ENCODE measurements at places on chromosomes 6 and 20.

DNA sequence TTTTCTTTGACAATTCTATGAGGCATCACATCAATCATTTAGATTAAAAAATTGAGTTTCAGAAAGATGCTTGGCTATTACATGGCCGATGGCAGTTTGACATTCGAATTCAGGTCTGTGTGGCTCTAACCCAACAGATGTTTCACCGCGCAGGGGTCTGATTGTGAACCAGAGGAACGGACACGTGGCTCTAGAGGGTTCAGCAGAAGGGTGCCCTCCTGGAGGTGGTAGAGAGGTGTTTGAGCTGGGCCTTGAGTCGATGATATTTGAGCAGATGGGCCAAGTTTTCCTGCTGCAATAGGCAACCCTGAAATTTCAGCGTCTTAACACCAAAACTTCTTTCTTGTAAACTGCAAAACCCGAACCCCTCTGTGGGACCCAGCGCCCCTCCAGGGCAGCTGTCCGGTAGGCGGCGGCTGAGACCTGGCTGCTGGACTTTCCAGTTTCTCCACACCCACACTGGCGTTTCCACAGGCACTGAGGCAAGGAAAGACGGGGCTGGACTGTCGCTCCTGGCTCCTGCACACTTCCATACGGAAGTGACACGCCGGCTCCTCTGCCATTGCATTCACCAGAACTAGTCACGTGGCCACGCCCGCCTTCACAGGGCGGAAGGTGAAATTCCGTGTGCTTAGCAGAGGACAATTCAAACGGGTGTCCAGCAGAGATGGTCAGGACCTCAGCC, 11.3 kb upstream of the AFDN start:
- no peak for DNase-seq

- no peak for DNase-seq
These were observed 19.3 kb upstream of the SRC start for GRCh38 chr20:37326666-37327065.

DNA sequence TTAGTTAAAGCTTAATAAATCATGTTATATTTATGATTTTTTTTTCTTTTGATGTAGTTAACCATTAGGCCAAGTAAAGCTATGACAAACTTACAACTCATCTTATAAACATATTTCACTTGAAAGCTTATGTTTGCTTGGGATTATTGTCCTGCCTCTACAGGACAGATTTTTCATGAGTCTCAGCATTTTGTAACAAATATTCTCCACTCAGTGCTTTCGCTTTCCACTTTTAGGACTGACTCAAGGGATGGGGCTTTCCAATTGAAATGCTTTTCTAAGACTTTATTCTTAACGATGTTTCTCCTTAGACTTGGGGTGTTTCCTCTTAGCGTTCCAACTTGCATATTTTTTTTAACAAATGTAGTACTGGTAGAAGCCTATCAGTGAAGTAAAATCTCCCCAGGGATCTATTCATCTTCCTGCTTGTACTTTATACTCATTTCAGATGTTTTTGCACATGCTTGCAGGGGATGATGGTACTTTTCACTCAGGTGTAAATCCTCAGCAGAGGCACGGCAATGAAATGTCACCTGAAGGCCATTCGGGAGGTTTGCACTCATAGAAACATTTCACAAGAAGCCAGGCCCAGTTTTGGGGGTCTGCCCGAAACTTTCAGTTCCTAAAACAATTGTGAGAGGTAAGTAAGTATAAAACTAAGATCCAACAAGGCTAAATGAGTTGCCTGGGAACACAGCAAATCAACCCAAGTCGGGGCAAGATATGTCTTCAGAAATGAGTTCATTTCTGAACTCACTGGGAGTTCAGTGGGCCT, 298.1 kb upstream of the FOXQ1 start:
- DNase-seq, result no peak

- DNase-seq, result no peak
These were observed 51.3 kb downstream of the LRFN2 start for GRCh38 chr6:40535819-40536380.

GRCh38 chr20:50012282-50013263, 29.8 kb downstream of the SNAI1 start:
- no peak for DNase-seq

DNA sequence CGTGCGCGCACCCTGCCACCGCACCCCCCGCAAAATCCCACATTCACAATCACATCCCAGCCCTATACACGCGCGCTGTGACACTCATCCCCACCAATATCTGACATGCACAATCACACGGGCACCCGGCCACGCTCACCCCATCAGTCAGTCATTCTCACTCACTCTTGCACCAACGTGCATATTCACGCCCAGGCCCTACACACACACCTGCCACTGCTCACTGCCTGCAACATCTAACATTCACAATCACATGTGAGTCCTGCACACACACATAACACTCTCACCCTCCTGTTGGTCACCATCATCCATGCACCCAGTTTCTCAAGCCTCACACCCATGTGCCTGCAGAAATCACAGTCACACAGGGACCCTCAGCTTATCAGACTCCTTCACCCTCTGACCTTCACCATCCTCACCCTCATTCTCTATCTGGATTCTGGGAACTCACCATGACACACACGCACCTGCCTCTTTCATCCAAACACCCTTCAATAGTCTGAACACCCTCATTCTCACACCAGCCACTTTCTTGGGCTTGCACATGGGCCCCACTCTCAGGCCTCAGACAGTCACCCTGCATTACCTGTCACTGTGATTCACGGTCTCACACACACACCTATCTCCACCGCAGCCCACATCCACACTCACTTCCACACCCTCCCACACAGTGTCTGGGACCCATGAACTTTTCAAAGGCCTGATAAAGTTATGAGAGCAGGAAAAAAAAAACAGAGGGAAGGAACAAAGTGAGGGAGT, 748 bp upstream of the ATP9A start:
- no peak for DNase-seq

- peak; percentile 62 for DNase-seq
These were observed 38.1 kb downstream of the GNAS start for GRCh38 chr20:58890518-58891085.

- no peak for DNase-seq
These were observed 23.5 kb upstream of the NPBWR2 start for GRCh38 chr20:64130876-64131275.

DNA sequence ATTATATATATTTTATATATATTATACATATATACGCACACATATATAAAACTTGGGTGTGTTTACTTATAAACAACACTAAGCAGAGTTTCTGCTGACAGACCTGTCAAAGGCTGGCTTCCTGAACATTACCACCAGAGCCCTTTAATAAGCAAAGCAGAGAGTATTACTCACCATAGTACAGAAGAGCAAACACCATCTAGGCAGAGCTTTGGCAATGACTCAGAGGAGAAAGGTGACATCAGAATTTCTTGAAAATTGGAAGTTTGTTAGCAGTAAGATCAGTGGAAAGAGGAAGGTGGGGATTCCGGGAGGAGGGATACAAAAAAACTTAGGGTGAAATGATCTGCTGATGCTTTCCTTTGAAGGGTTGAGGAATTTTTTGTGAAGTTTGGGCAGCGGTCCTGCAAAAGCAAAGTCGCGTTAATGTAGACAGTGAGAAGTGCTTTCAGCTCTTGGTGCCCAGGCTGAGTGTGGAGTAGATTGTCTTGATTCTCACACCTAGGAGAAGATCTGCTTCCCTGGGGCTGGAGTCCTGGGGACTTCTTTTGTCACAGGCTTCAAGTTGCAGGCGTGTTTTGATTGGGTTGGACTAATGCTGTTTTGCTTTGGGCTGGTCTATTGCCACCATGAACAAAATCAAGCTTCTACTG, 109.6 kb upstream of the BACH2 start:
- DNase-seq, result peak; percentile 71

DNA sequence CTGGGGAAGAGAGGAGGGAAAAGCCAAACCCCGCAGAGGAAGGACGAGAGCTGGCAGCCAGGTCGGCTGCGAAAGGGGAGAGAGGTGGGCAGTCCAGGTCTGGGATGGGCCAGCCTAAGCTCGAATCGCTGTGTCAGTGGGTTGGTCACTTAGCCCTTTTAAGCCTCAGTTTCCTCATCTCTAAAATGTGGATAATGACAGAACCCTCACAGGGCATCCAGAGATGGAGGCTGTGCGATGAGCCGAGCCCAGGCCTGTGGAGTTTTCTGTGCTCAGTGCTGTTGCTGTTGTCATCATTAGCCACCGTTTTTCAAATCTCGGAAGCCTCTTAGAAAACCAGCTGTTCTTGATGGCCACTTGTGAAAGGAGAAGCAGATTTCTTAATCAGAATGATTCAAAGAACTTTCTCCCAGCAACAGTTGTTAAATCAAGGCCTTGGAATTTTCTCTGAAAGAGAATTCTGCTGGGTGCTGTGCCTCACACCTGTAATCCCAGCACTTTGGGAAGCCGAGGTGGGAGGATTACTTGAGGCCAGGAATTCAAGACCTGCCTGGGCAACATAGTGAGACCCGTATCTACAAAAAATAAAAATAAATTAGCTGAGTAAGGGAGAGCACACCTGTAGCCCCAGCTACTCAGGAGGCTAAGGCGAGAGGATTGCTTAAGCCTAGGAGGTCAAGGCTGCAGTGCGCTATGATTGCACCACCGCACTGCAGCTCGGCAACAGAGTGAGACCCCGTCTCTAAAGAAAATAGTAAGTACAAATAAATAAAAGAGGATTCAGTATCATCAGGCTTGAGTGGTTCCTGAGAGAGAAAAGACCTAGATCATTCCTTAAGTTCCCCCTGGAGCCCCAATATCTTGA, 46.3 kb upstream of the ENTPD6 start:
- no peak for DNase-seq

DNA sequence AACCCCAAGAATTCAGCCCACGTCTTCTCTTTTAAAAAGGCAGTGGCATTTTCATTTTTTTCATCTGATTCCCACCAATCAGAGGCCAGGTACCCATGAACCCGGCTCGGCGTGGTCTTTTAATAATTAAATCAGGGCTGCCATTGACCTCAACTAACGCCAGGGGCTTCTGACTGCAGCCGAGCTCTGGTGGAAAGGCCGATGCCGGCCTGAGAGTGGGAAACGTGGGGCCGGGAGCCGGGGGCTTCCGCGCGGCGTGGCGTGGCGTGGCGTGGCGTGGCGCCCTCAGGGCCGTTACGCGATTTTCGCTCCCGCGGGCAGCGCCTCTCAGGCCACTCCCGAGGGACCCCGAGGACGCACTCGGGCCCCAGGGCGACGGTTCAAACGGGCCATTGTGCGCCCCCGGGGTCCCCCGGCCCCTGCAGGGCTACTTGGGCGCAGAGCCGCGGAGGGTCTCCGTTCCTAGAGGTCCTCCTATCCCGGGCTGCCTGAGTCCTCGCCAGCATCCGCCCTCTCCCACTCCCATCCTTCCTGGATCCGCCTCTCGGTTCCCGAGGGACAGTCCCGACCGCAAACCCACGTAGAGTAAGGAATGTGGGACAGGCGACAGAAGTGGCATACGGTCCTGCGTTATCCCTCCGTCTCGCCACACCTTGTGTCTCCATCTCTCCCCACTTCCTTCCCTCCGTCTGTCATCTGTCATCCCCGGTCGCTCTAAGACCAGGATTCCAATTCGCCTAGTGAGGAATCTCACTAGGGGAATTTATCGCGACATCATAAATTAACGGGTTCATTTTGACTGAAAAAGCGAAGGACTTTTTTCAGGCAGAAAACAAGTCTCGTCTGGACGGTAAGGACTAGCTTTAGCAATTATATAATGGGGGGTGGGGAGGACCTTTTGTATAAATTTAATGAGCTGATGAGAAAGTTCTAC, 876 bp upstream of the TBPL1 start:
- peak; percentile 68 for DNase-seq

DNA sequence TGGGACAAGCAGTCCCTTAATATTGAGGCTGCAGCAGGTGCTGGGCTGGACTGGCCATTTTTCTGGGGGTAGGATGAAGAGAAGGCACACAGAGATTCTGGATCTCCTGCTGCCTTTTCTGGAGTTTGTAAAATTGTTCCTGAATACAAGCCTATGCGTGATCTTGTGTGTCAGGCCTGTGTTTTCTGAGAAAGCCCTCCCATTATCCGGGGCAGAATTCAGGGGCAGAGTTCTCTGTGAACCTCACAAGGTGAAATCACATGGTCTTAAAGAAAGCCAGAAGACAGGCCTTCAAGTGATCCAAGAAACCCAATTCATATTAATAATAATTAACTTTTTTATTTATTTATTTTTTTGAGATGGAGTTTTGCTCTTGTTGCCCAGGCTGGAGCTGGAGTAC, 12.5 kb downstream of the CCN5 start:
- no peak for DNase-seq

DNA sequence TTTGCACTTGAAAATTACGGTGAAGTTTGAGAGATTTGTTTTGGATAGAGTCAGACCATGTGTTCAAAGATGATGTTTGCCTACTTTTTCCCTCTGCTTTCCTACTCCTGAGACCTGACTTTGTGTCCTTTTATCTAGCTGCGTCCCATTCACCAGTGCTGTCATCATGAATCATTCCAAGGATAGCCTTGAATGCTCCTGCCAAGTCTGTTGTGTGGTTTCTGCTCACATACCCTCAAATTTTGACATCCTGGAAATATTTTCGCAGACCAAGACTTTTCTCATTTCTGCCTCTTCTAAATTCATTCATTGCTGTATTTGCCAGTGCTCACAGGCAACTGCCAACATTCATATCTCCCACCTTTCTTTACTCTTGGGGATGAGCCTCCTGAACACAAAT, 175.9 kb upstream of the SCGN start:
- no peak for DNase-seq

DNA sequence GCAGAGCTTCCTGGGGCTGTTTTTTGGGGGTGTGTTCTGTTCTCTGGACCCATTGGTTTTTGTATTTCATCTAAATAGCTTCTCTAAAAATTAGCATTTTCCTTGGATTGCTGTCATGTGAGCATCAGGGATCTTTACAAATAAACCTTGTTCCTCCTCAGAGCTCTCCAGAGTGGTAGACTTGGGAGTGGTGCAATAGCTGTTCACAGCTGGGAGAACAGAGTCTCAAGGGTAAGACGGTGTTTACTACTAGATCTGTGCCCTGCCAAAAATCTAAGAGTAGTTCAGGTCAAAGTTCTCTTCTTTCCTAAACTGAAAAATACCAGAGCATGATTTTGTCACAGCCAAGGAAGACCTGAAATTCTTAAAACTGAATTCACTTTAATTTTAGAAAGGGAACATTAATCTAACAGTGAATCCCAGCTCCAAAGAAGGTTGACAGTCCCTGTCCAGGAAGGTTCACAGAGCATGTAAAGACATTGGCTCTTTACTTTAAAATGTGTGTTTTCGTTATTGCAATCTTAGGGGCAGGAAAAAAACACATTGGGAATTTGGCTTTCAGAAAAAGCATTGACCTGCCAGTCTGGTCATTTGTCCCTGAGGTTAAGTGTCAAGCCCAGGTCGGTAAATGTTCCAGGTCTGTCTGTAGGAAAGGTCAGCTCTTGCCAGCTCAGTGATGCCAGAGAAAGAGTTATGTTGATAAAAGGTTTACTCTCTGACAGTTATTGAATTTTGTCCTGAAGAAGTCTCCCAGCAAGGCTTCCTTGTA, 43.3 kb downstream of the VAPB start:
- no peak for DNase-seq

- no peak for DNase-seq
These were observed 89.9 kb upstream of the PTCHD4 start for GRCh38 chr6:48200869-48201390.

- DNase-seq, result no peak
These were observed 85.6 kb upstream of the SRSF6 start for GRCh38 chr20:43372051-43372450.

GRCh38 chr20:51335329-51335841, 207.1 kb downstream of the NFATC2 start:
- no peak for DNase-seq
